Renal pelvis (tissue), 12 donors: ENCODE measurements at places on chromosomes 2 and 18.

DNA sequence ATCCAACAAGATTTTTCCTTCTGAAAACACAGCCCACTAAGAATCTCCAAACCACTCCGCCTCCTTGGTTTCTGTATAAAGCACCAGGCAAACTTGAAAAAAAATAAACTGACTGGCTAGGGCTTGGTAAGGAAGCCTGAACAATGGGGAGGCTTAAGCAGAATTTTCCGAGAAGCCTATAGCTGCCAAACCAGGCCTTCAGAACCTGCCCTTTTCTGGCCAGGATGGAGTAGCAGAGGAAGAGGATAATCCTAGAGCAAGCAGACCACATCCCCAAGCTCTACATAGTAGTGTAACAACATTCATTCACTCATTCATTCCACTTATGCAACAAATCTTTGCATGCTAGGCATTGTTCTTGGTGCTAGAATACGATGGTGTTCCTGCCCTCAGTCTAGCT, 529.6 kb upstream of the ZEB2 start:
- DNase-seq = no peak

- DNase-seq = no peak
Measured at GRCh38 chr2:164899121-164899520, 56.2 kb downstream of the SLC38A11 start.

GRCh38 chr2:144424559-144425240, 95.2 kb downstream of the ZEB2 start:
- DNase-seq = no peak

- DNase-seq = no peak
Measured at GRCh38 chr2:117674172-117674571, 140.3 kb upstream of the DDX18 start.

- no peak for DNase-seq
Measured at GRCh38 chr18:7415081-7415894, 151.8 kb upstream of the PTPRM start.

- no peak for DNase-seq
Measured at GRCh38 chr2:180705122-180705521, 275.3 kb upstream of the UBE2E3 start.

- DNase-seq = no peak
Measured at GRCh38 chr2:134258684-134259388, 5.0 kb downstream of the MGAT5 start.

- no peak for DNase-seq
Measured at GRCh38 chr2:170165129-170165528, 12.8 kb upstream of the MYO3B start.

DNA sequence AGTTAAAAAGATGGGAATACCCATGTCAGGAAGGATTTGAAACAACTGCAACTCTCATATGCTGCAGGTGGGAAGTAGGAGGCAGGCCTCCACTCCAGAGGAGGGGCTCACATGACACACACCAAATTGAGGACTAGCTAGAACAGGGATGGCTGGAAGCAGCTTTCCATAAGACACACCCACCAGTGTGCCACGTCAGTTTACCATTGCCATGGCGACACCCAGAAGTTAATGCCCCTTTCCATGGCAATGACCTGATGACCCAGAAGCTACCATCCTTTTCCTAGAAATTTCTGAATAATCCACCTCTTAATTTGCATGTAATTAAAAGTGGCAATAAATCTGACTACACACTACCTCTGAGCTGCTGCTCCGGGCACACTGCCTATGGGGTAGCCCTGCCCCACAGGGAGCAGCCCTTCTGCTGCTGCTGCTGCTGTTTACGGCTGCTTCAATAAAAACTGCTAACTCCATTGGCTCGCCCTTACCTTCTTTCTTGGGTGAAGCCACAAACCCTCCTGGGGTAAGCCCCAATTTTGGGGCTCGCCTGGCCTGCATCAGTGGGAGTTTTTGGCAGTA, 89.4 kb downstream of the RRM2 start:
- no peak for DNase-seq

- no peak for DNase-seq
Measured at GRCh38 chr2:228545748-228546145, 364.3 kb upstream of the SPHKAP start.

- DNase-seq = peak; percentile 62
Measured at GRCh38 chr2:136246086-136246669, 128.2 kb upstream of the CXCR4 start.

DNA sequence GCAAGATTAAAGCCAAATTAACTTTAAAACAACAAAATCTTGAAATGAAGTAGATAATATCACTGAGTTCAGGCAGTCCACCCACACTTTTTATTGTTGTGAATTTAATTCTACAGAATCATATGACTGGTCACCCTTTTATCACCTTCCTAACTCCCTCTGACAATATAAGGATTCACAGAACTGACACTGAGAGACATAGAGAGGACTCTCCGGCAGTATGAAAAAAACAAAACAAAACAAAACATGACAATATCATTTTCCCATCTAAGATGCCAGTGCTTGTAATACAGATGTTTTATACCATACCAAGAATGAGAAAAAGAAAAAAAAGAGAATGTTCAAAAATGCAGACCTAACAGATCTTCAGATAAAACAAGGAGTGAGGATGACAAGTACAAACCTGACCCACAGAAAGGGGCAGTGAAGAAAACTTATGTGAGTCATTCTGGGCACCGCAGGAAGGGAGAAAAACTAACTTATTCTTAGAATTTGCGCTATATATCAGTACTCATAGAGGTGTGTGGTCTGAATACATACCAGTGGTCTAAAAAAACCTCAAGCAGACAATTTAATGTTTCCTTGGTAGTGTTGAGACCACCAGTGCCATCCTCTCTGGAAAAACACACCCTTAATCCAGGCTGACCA, 136.6 kb downstream of the ZAP70 start:
- DNase-seq = no peak

DNA sequence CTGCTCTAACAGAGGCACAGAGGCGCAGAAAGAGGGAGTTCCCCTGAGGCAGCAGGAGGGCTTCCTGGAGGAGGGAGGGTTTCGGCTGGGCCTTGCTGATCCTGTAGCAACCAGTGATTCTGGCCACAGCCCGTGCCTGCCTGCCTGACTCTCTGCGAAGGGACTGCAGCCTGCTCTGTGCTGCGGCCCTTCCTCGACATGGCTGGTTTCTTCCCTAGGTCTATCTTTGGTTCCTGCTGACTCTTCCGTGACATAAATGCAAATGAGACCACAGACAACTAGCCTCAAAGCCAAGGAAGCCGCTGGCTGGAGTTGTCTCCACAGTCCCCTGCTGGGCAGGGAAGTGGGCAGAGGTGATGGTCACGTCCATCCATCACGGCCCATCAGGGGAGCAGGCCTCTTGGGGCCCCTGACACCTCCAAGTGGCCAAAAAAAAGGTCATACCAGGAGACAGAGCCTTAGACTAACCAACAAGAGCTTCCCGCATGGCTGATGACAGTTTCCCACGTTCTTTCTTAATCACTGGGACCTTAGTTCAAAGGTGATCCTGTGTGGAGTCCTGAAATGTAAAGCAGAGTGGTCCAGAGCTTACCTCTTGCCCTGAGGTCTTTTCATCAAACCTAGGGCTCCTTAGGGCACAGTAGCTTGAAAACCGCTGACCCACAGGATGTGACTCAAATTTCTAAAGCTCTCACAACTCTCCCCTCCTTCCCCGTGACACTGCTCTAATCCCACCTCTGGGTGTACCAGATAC, 55.3 kb downstream of the HS1BP3 start:
- DNase-seq = no peak

DNA sequence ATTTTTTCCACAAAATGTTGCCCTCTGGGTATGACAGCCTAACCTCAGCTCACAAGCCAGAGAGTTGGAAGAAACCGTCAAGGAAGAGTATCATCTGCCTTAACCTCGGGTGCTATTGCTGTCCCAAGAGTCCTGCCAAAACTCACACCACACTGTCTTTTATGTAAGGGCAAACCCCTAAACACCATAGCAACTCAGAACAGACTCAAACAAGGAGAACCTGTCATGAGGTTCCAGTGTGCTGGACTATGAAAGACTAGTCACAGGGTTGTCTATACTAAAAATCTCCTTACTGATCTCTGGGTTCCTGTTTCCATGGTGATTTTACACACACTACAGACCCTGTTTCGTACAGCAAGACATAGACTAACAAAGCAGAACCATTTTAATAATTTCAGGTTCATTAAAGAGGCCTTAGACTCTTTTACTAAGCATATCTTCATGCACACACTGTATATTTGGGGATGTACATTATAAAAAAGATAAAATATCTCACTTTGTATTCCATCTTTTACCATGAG, 159.8 kb downstream of the PKP4 start:
- no peak for DNase-seq

GRCh38 chr18:49591775-49592174, 29.9 kb downstream of the LIPG start:
- DNase-seq = no peak

DNA sequence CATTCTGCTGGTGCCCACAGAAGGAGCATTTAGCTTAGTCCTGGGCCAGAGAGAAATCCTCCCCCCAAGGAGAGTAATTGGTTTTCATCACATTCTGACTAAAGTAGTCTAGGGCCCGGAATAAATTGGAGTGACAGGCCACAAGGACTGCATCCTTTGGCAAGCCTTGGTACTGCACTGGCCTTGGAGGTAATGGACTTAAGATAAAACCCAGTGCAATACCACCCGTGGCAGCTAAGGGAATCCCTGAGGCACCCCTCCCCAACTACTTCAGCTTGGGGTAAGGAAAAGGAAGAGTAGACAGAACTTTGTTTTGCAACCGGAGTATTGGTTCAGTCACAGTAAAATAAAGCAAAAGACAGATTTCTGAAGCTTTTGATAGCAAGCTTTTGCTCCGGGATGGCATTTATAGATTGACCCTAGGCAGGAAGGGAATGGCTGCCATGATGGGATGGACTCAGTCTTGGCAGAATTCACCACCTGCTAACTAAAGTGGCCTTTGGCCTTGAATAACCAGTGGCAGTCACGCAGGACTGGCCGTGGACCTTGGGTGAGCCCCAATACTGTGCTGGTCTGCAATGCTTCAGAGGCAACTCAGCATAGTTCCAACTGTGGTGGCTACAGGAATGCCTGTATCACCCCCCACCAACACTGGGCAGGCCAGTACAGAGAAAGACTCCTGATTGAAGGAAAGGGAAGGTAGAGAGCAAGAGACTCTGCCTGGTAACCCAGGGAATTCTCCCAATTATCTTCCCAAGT, 14.1 kb downstream of the ORC4 start:
- DNase-seq = no peak

DNA sequence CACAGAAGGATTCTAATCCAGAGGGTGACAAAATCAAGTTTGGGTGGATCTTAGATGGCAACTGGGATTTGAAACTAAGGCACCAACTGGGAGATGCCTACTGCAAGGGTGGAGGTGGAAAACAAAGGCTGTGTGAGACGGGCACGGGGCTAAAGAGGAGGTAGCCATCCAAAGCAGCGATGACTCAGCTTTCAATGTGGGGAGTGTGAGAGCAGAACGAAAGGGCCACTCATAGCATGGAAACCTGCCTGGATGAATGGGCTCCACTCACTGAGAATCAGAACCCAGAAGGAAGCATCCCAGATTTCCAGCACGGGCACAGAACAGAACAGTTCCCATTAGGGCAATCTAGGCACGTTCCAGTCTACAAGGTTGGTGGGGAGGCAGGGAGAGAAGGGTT, 159.5 kb downstream of the COL4A4 start:
- no peak for DNase-seq

DNA sequence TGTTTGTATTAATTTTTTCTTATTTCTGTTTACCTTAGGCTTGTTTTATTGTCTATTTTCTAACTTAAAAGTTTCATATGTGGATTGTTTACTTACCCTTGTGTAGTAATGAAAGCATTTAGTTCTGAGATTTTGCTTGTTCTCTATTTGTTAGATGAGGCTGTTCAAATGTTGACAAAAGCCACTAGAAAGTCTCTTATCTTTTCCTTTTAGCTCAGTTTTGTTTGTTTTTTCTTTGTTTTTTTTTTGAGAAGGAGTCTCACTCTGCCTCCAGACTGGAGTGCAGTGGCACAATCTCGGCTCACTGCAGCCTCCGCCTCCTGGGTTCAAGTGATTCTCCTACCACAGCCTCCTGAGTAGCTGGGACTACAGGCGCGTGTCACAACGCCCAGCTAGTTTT, 30.9 kb downstream of the USP14 start:
- no peak for DNase-seq
